Lung (tissue), 17 donors: ENCODE measurements at places on chromosomes 7 and 10. TPM values are rescaled to one million over a fixed set of nuclear protein-coding genes. Genes with fewer than 3 reads are reported as not detected.

The EPHB6 gene
- total RNA-seq = 18.5 TPM

The ZPBP gene
- 0.85 TPM for total RNA-seq

The OR13A1 gene
- 0.15 TPM for total RNA-seq

The SSBP1 gene
- total RNA-seq = 109 TPM

The BLNK gene
- 18.7 TPM for total RNA-seq

The ITGB8 gene
- 27.2 TPM for total RNA-seq

The MYL7 gene
- total RNA-seq = not detected

The FRAT1 gene
- 10.9 TPM for total RNA-seq

The SPAG6 gene
- total RNA-seq = 40.1 TPM

The OSBPL3 gene
- total RNA-seq = 32.0 TPM

The LIPJ gene
- not detected for total RNA-seq

The PHKG1 gene
- 1.6 TPM for total RNA-seq

The LIPF gene
- total RNA-seq = not detected

The PON3 gene
- 25.5 TPM for total RNA-seq

The PDSS1 gene
- 9.7 TPM for total RNA-seq

The SERPINE1 gene
- 55.4 TPM for total RNA-seq

The RGR gene
- 0.31 TPM for total RNA-seq
